Activated T-cell treated with anti-CD3 and anti-CD28 coated beads for 48 hours (primary cell): ENCODE measurements at places on chromosomes 5 and 9.

GRCh38 chr5:129410488-129410887 lies 49.6 kb upstream of the ADAMTS19 start:
- DNase-seq = no peak

DNA sequence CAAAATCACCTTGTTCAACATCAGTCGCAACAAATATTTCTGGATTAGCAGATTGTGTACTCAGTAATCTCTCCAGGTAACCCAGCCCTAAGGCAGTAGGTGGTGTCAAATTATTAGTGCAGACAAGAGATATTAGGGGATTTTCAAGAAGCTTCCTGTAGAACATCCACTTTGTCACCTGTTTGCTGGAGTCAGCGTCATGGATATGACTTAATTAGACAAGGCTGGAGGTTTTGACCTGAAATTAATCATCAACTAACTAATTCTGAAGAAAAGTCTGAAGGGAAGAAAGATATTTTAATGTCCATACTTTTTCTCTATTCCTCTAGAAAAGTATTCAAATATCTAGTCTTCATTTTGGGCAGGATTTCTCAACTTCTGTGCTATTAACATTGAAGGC lies 91.4 kb upstream of the CCDC112 start:
- DNase-seq = no peak

DNA sequence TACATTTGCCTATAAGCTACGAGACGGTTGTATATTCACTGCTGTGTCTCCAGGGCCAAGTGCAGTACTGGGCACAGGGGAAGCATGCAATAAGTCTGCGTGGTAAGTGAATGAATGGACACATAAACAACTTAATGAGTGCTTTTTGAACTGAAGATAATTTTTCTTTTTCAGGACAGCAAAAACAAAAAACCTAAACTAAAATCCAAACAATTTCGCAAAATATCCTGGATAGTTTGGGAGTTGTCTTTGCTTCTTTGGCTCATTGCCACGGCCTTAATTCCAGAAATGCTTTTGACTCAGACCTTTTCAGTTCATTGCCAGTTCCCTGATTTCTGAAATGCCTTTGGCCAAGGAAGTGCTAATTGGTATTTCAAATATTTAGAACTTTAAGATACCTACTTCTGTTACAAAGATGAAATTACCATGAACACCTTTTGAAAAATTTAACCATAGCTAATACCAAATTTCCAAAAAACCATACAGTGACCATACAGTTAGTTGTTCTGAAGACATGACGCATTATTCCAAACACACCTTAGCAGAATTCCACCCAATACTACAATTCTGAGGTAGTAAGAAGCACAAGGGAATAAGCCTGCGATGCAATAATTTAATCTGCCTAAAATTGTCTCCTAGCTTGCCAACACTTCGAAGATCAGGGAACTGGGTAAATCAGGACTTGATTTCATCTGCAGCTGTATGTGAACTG lies 42.8 kb downstream of the TEK start:
- DNase-seq = no peak

DNA sequence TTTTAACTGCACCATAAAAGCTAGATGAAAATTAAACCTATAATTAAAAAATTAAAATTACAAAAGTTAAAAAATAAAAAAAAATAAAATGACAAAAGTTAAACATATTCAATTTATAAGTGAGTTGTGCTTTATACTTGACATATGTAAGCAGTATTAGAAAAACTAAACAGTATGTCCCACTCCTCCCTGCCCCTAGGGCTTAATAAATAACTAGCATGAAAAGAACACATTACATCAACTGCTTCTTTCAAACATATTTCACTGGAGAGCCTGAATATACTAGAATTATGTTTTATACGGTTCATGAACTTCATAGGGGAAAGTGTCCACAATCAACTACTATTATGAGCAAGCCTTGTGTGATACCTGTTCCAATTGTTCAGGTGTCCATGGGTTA lies 47.6 kb downstream of the ECPAS start:
- no peak for DNase-seq

GRCh38 chr9:14923701-14924100 lies 13.5 kb upstream of the FREM1 start:
- no peak for DNase-seq

DNA sequence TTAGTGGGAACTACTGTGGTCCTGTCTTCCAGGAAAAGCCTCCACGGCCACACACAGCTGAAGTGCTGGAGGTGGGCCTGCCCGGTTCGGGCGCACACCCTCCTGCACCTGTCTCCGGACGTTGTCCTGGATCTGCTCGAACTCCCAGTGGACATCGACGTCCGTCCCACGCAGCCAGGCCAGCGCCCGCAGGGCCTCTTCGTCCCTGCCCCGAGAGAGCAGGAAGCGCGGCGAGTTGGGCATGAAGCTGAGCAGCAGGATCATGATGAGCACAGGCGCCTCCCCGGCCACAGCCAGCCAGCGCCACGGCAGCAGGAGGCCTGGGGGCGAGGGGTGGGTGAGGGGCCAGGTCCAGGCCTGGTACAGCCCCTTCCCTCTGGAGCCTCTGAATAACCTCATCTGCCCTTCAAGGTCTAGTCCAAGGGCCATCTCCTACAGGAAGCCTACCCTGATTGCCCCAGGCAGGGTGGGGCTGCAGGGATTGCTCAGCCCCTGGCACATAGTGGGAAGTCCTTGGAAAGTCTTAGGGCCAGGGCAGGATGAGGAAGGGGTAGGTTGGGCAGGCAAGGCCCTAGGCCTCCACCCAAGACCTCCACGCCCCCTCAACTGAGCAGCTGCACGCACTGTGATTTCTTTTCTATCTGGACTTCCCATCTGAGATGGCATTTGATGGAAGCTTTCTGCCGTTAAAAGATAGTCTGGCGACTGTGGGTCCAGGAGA lies 3.4 kb downstream of the SLC2A6 start:
- no peak for DNase-seq

- DNase-seq = no peak
Measured at GRCh38 chr5:90844931-90845330, 286.3 kb downstream of the ADGRV1 start.

- DNase-seq = no peak
Measured at GRCh38 chr5:147427521-147428401, 82.1 kb downstream of the DPYSL3 start.

DNA sequence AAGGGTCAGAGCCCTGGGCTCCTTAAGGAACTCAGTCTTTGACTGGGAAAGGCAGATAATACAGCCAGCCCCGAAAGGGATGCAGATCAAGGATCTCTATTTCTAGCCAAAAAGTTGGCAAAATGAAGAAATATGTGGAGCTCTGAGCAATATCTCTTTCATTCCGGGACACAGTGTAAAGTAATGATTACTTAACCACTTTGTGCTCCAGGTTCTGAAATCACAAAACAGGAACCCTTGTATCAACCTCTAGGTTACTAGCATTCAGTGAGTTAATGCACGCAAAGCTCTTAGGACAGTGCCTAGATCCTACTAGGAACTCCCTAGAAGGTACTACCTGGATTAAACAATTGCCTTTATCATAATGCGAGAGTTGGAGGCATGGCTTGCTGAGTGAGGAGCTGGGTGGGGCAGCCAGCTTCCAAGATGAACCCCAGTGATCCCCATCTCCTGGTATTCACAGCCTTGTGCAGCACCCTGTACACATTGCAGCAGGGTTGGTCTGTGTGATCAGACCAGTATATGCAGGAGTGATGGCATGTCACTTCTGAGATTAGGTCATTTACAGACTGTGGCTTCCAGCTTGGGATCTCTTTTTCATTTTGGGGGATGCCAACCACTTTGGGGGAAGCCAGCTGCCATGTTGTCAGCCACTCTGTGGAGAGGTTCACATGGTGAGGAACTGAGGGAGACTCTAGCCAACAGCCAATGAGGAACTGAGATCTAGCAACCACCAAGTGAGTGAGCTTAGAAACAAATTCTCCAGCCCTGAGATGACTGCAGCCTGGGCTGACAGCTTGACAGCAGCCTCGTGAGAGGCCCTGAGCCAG lies 103.1 kb upstream of the SLC44A1 start:
- DNase-seq = no peak

- DNase-seq = no peak
Measured at GRCh38 chr9:138101444-138102234, 224.1 kb downstream of the CACNA1B start.

DNA sequence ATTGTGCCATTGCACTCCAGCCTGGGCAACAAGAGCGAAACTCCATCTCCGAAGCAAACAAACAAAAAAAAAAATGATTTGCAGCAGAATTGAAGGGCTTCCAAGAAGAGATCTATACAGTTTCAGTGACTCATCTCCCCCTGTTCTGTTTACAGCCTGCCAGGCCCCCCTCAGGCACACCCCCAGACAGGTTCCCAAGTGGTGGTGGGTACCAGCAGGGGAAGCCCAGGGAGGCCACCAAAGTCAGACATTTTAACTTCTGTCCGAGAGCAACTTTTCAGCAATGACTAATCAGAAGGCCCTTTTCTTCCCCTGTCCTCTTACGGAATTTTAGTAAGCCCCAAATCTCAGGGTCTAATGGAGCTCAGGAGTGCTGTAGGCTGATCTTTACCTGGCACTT lies 98.7 kb downstream of the PAX5 start:
- DNase-seq = no peak

- peak; percentile 40 for DNase-seq
Measured at GRCh38 chr5:72556351-72557166, 49.3 kb upstream of the ZNF366 start.

DNA sequence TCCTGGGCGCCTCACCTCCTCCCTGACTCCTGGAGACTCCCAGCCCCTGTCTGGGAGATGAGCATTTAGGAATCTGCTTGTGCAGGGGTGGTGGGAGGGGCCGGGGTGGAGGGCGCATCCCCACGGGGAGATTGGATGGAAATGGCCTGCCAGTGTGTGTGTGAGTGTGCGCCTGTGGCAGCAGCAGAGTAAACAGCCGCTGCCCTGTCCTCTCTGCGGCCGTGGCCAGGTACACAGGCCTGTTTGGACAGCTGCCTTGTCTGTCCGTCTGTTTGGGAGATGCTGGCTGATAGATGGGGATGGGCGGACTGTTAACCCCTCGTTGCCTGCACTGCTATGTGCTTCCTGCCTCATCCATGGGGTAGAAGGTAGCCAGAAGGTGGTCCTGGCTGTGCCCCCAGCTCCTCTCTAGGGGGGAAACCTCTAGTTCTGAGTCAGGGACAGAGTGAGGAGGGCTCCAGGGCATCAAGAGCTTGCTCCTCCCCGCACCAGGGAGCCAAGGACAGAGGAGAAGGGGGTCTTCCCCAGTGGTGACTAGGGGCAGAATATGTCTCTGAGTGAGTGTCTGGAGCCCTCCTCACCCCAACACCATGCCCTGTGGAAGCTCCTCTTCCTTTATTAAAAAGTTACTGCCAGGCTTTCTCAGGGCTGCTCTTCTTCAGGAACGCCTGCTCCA lies 60.1 kb downstream of the LMX1B start:
- no peak for DNase-seq

DNA sequence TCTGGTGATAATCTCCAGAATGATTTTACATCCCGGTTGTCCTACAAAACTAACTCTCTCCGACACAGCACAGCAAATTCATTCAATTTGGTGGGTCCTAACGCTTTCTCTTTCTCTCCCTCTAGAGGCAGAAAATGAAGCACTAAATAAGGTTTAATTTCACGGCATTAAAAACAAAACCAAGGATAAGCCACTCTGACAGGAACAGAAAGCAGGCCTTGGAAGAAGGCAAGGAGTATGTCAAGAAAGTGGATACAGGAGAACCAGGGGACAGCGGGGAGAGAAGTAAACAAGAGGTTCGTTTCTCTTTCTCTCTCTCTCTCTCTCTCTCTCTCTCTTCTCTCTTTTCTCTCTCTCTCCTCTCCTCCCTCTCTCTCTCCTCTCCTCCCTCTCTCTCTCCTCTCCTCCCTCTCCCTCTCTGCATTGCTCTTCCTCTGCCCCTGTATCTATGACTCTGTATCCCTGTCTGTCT lies 49.8 kb downstream of the EBF1 start:
- DNase-seq = no peak

GRCh38 chr5:178290376-178290775 lies 57.8 kb upstream of the PHYKPL start:
- no peak for DNase-seq

- DNase-seq = peak; percentile 56
Measured at GRCh38 chr9:35945341-35946018, 12.5 kb downstream of the OR2S2 start.

DNA sequence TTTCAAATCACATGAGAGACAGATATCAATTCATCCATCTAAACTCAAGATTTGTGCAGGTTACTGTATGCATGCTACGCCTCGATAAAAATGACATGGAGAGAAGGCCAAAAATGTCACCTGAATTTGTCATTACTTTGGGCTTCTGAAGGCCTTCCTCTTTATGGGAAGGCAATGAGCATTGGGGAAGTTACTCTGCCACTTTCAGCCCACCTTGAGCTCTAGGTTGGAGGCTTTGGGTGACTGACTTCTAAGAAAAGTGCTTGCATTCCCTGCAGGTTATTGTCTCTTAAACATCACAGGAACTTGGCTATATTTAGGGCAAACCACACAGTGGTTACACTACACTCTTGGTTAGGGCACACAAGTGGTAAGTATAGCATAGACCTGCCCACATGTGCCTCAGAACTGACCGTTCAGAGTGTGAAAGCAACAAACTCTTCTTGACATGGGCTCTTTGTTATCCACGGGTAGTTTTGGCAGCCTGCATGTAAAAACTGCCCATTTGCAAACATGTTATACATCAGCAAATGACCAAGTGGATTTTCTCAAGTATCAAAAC lies 169.5 kb downstream of the ZNF608 start:
- no peak for DNase-seq

- DNase-seq = peak; percentile 16
Measured at GRCh38 chr5:36696059-36696673, 89.8 kb downstream of the SLC1A3 start.

GRCh38 chr5:95843733-95844223 lies 21.3 kb upstream of the GLRX start:
- DNase-seq = no peak

DNA sequence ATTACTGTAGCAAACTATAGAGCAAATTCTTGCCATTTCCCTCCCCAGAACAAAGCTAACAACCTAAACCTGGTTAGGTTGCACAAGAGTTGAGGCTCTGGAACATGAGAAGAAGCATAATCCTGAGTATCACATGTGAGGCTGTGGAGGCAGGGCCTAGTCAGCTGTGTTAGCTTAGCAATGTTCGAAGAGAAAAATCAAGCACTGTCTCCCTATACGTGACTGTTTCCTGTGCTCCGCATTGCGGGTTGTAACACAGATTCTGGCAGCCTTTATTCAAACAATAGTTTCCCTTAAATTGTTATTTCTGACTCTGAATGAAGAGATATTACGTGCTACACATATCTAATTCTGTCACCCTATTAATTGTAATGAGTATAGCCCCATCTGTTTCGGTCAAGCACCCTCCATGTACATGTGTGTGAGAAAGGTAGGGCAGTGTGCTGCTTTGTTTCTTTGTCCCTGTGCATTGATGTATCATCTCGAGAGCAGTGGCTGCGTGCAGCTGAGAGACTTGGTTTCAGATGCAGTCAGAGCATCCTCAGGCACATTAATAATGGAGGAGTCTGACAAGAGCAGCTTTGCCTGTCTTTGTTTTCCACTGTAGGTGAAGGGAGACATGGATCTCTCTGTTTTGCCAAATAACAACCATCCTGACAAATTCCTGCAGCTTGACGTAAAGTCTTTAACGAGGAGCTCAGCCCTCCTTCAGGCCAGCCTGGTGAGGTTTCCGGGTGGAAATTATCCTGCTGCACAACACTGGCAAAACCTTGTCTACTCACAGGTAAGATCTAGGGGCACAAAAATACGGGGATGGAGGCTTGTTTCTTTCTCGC lies at the start of gene MINAR2:
MINAR2 (plus strand) TSS at position 523 of the 836 bp plus-strand sequence; CDS start at position 620, 97 bp downstream.
- no peak for DNase-seq
